Amygdala (tissue), 56 donors: ENCODE measurements at places on chromosomes 3 and 15.

- no peak for DNase-seq
These were observed 248.7 kb downstream of the TUSC7 start for GRCh38 chr3:116958291-116958690.

- DNase-seq: no peak
These were observed 48.3 kb downstream of the SLC6A20 start for GRCh38 chr3:45748068-45748467.

DNA sequence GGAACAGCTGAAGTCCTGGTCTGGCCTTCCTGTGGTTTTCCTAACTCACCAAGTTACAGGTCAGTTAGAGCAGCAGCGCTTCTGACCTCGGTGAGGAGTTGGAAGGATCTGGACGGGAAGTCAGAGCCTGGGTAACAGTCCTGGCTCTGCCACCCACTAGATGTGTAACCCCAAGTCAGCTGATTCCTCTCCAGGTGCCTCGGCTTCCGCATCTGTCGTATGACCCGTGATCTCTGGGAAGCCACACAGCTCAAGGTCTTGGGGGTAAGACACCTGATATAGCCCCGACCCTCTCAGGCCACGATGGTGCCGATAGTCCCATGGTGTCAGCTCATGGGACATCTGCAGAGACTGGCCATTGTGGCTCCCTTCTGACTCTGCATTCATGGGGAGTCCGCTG is 8.3 kb upstream of the PIGZ start:
- no peak for DNase-seq

DNA sequence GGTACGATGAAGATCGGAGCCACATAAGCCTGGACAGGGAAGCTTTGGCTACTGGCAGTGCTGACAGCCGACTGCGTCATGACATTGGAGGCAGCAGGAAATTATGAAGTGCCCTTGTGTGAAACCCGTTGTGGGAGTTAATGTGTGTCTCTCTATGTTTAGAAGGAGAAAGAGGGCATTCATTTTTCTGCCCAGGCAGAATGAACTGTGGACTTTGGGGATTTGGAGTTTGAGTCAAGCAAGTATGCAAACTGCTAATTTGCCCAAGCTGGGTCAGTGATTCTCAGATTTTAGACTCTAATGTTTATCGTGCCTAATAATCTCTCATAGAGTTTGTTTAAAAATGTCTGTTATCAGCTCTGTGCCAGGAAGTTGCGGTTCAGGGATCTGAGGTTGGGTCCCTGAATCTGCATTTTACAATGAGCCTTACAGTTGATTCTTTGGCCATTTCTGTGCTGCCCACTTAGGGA is 5.6 kb downstream of the CTXND1 start:
- no peak for DNase-seq

- DNase-seq: no peak
These were observed 17.8 kb downstream of the CEP19 start for GRCh38 chr3:196694202-196694638.

DNA sequence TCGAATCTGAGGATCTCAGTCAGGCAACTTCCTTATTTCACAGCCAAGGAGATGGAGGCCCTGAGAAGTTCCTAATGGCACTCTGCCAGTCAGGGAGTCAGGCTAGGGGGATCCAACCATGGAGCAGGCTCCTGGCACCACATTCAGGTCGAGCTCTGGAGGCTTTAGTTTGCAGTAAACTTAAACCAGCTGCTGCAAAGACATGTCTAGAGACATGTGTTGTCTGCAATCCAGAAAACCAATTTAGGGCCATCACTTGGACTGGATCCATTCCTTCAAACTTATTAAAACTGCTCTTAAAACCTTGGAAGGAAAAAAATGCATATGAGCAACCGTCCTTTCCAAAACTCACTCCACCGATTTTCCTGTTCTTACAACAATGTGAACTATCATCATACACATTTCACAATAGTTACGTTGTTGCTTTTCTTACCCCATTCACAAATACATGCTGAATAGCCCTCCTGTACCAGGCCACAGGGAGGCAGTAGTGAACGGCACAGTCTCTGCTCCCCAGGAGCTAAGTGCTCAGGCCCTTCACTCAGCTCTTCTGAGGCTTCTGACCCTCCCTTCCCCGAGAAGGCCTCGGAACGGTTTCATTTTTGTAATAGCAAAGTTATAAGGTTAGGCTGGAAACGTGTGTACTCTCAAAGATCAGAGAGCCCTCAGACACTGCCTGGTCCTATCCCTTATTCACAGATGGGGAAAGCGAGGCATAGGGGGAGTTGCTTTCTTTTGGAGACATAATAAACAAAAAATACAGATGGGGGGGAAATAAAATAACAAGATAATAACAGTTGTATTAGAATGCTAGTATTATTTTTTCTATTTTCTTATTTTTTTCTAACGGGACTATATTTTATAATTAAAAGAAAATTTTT is 20.1 kb downstream of the RFT1 start:
- no peak for DNase-seq

- no peak for DNase-seq
These were observed 656.0 kb upstream of the GRM7 start for GRCh38 chr3:6204891-6205290.

DNA sequence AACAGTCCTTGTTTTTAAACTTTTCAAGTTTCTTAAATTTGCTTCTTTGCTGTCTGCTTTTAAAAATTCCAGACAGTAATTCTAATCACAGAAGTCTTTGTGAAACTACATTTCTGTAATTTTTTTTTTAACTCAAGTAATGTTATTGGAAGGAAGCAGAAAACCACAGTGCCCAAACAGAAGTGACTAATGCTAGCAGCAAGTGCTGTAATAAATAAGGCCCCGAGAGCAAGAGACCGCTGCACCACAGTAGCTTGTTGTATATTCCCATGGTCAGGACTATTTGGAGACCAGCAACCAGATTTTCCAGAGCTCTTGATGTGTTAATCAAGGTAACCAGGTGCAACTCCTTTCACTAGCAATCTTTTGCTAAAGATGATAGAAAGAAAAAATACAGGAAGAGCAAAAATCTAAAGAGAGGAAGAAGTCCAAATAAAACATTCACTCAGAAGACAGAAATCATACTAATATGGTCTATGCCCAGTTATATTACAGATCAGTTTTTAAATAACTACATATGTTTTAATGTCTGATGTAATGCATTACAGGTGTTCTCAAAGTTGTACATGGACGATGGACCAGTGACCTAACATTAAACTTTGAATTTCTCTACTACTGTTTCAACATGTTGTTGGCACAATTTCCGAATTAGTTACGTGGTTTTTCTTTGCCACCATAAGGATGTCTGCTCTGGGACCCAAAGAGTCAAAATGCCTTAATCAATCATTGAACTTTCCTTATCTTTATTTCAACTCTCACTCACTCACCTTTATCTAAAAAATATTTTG is 36.4 kb downstream of the WWTR1 start:
- no peak for DNase-seq

DNA sequence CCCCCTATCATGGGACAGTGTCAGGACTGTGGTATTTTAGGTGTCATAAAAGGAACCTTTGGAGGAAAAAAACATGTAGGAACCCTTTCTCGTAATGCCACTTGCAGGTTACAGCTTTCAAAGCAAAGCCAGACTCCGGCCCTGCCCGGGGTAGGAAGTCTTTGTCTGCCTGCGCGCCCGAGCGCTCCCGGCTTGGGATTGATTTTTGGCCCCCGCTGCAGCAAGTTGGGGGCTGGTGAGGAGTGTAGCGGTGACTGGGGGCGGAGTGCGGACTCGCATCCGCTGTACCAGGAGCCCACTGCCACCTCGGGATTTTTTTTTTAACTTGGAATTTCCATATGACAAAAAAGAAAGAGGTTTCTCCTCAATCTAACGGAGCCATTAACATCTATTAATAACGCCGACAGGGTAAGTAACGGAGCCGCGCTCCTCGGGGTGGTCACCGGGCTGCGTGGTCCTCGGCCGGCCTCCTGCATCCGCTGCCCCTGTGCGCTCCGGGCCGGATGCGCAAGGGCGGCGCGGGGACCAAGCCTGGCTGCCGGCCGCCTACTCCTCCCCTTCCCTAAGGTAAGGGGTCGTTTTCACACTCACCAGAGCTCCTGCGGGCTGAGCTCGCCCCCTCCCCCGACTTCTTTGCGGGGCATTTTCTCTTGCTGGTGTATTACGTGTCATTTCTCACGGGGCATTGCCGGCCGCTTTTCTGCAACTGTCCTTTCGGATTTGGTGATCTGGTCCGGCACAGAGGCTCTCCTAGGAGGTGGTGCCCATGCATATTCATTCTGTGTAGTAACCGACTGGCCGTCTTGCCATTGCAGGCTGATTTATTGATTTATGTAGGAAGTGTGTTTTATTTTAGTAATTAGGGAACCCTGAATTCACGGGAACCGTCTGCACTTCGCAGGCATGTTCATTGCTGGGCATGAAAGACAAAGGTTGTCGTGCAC is 219.8 kb upstream of the TOPAZ1 start:
- DNase-seq: no peak

DNA sequence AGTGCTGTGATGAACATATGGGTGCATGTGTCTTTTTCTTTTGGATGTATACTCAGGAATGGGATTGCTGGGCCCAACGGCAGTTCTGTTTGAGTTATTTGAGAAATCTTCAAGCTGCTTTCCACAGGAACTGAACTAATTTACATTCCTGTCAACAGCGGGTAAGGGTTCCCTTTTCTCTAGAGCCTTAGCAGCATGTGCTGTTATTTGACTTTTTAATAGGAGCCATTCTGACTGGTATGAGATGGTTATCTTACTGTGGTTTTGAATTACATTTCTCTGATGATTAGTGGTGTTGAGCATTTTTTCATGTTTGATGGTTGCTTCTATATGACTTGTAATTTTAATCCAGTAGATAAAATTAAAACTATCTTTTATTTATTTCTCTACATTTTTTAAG is 1168.6 kb upstream of the ALCAM start:
- no peak for DNase-seq

- DNase-seq: no peak
These were observed 13.2 kb upstream of the ATP2B2 start for GRCh38 chr3:10518506-10519150.

GRCh38 chr3:15636028-15636709 is 34.6 kb downstream of the BTD start:
- no peak for DNase-seq

DNA sequence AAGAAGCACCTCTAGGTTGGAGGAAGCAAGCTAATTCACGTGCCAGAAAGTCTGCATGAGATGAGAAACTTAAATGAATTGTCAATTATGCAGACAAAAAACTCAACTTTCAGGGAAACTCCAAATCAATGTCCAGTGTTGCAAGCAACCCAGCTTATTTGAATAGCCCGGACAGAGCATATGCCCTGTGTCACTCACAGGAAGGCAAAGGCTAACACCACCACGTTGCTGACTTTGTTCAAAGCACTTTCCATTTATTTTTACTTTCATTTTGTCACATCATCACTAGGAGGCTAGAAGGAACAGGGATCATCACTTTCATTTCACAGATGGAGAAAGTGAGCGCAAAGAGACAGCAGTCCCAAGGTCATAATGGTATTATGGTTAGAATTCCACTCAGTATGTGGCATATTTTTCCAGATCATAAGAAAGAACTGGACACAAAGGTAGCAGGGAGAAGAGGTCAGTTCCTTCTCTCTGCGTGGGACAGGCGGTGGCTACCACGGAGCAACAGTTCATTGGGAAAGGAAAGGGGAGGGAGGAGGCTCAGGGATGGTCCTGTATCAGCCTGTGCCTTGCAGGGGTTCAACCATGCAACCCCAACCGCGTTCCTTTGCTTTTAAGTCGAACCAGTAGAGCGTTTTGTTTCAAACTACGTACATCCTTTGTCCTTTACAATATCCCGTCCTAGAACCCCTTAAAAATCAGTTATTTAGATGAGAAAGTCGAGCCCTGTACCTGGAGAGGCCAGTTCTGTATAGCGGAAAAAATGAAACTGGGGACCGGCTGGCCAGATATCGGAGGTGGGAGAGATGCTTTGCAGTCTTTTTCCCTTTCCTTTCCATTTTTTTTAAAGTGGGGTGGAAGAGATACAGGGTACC is 1.1 kb downstream of the HEG1 start:
- DNase-seq: no peak

- DNase-seq: no peak
These were observed 121.4 kb upstream of the MEIS2 start for GRCh38 chr15:37221671-37222145.

DNA sequence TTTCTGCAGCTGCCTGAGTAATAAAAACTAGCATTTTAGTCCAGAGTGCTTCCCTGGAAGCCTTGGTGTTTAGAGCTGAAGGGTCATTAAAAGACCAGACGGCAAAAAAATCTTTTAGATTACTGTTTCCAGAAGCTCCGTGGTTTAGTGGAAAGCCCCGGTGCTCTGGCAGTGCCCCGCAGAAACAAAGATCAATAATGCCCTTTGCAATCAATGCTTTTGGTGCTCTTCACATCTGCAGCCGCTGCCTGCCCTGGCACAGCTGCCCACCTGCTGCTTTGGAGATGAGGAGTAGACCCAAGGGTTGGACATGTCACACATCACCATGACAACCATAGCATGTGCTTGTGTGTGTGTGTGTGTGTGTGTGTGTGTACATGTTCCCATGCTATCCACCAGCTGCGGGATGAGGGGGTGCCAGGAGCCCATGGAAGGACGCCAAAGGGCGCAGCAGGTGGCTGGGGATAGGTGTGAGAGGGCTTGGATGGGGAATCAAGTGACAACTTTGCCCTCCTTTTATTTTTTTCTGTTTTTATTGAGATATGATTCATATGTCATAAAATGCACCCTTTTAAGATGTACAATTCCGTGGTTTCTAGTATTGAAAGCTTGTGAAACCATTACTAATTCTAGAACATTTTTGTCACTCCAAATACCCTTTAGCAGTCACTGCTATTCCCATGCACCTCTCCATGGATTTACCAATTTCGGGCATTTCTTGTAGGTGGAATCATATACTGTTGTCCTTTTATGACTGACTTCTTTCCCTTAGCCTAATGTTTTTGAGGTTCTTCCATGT is 75.7 kb upstream of the KLHL25 start:
- DNase-seq: no peak

DNA sequence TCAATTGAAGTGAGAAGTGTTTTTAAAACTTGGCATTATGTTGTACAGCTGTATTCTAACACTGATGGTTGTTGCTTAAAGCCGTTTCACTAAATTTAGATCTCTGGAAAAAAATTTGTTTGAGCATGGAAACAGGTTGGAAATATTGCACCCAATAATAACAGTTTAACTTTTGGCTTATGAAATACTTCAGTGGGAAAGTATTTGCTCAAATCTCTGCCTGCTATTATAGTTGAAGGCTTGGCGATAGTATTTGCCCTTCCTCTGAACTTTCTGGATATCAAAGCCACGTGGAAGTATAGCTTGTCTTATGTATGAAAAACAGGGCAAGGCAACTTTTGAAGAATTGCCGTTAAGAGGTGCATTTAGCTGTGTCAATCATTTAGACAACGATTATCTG is 270.3 kb upstream of the LRRFIP2 start:
- DNase-seq: no peak

DNA sequence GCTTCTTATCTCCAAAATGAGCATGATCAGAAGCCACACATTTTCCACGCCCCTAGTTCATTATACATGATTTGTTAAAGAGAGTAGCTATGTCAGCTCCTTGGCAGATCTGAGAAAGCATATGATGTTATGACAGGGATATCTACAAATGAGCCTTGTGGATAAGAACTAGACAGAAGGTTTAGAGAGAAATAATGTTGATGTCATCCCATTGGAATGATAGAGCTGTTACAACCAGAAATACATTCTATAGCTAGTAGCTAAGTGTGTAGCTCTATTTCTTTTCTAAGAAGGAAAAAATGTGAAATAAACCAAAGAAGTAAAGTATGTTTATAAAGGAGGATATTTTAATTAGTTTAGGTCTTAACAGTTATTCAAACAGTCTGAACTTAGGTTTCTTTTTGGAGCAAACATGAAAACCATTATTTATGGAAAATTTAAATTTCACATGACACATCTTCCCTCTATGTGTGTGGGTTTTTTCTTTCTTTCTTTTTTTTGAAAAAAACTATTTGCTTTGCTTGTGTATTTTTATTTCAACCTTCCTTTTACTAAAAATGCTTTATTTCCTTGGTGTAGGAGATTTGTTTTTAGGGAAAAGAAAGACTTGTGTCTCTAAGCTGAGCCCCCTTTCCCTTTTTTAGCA is 167.7 kb downstream of the GHSR start:
- no peak for DNase-seq
